Occipital lobe (tissue), 3 donors: ENCODE measurements at places on chromosomes 1 and 21. TPM values are rescaled to one million over a fixed set of nuclear protein-coding genes. Genes with fewer than 3 reads are reported as not detected.

- DNase-seq, result no peak
Measured at GRCh38 chr1:4678066-4678717, 23.8 kb downstream of the AJAP1 start.

GRCh38 chr1:5980314-5981008 is 11.8 kb downstream of the NPHP4 start:
- DNase-seq, result peak; percentile 79

ANKRD45 gene
- total RNA-seq, result 26.2 TPM

DNA sequence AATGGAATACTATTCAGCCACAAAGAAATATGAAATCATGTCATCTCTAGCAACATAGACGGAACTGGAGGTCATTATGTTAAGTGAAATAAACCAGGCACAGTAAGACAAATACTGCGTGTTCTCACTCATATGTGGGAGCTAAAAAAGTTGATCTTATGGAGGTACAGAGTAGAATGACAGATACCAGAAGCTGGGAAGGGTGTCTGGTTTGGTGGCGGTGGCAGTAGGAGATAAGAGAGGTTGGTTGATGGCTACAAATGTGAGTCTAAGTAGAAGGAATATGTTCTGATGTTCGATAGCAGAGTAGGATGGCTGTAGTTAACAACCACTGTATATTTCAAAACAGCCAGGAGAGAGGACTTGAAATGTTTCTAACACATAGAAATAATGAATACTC is 121.6 kb downstream of the PLPPR4 start:
- no peak for DNase-seq

GJC2 gene
- total RNA-seq, result 1.1 TPM

GRCh38 chr1:59215766-59216291 is 81.1 kb upstream of the FGGY start:
- DNase-seq, result no peak

- no peak for DNase-seq
Measured at GRCh38 chr1:18539171-18539570, 58.4 kb downstream of the KLHDC7A start.

GRCh38 chr1:160131803-160132565 is 16.4 kb downstream of the ATP1A2 start:
- DNase-seq, result no peak

DNA sequence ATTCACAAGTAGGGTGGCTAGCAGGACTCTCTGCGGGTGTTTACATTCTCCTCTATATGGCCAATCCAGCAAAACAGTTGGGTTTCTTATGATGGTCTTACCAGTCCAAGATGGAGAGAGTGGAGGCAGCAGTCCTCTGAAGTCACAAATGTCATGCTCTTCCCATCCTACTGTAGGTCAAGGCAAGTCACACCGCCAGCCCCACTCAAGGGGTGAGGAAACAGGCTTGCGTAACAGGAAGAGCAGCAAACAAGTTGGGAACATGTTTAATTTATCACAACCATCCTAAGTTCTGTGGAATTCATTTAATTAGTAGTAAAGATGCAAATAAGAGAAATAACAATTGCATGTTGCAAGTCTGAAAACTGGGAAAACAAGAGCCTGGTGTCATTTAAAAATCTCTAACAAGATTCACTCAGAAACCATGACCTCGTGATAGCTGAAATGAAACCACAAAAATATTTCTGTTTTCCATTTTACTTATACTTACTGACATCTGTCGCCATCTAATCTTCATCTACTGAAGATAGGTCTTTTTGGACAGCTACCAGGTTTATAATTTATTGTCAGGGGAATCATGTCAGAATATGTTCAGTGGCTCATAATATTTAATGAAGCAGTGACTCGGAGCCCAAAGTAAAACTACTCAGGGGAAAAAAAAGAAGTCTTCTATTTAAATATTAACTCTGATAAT is 349.1 kb upstream of the FMN2 start:
- DNase-seq, result no peak

DMBX1 gene
- total RNA-seq, result not detected
